ENCODE measurements at places on chromosomes 2 and 18.
A peak's percentile ranks its signal among the peaks of the same experiment; 100 is the strongest.

- H3K27me3 ChIP-seq = no peaks in the 10 kb centered on the region
- no peak overlapping the region for H3K27ac ChIP-seq
- no peak for DNase-seq
- no peaks in the 10 kb centered on the region for H3K36me3 ChIP-seq
- H3K4me1 ChIP-seq = no peaks in the 10 kb centered on the region
These were observed 31.1 kb downstream of the ACTR3 start for GRCh38 chr2:113920996-113921395.

- no peaks in the 10 kb centered on the region for H3K36me3 ChIP-seq
- no peak overlapping the region for H3K4me3 ChIP-seq
- no peaks in the 10 kb centered on the region for H3K27me3 ChIP-seq
These were observed 144.9 kb upstream of the ERBB4 start for GRCh38 chr2:212683346-212684097.

- H3K27ac ChIP-seq = no peak overlapping the region
- no peaks in the 10 kb centered on the region for H3K36me3 ChIP-seq
- H3K4me1 ChIP-seq = no peaks in the 10 kb centered on the region
- no peak overlapping the region for H3K4me3 ChIP-seq
These were observed 57.8 kb upstream of the LMAN1 start for GRCh38 chr18:59416818-59417217.

- no peak overlapping the region for H3K4me3 ChIP-seq
- no peaks in the 10 kb centered on the region for H3K4me1 ChIP-seq
- H3K27me3 ChIP-seq = no peaks in the 10 kb centered on the region
- no peak for DNase-seq
These were observed 41.1 kb downstream of the ACVR1C start for GRCh38 chr2:157587576-157587975.

DNA sequence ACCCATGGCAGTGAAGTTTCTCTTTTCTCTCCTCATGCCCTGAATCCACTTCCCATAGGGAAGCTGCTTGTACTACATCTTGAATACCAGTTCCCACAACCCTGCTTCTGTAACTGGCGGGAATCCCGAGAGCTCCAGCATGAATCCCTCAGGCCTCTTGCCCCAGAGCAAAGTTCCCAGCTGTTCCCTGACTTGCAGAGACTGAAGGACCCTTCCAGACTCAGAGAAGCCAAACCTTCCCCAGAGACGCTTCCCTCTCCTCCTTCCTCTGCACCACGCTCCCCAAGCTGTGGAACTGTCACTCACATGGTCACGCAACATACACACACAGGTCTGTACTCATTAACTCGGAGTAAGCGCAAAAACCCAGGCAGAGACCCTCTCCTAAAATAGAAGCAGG, 26.4 kb downstream of the TRAPPC12 start:
- no peaks in the 10 kb centered on the region for H3K27me3 ChIP-seq
- DNase-seq = no peak
- H3K36me3 ChIP-seq = peaks cover 2% of the 10 kb centered on the region
- no peak overlapping the region for H3K27ac ChIP-seq
- no peaks in the 10 kb centered on the region for H3K4me1 ChIP-seq

DNA sequence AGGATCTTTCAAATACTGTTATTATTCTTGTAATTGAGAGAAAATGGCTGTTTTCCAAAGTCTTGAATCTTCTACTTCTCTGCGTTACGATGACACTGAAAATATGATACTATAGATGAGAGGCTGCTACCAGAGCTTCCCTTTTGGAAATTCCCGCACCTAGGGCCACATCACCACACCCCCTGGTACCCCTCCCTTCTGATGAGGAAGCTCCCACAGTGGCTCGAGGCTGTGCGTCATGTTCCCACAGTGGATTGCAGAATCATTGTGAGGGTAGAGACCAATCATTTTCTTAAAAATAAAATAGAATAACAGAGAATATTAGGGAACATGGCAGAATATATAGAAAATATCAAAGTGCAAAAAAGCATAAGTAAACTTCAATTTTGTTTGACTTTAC, 268.9 kb upstream of the SMIM21 start:
- DNase-seq = no peak
- H3K36me3 ChIP-seq = no peaks in the 10 kb centered on the region
- no peaks in the 10 kb centered on the region for H3K27me3 ChIP-seq
- no peaks in the 10 kb centered on the region for H3K4me1 ChIP-seq
- no peak overlapping the region for H3K4me3 ChIP-seq

- H3K27ac ChIP-seq = no peak overlapping the region
- no peaks in the 10 kb centered on the region for H3K36me3 ChIP-seq
- no peaks in the 10 kb centered on the region for H3K27me3 ChIP-seq
- DNase-seq = no peak
These were observed 5.1 kb downstream of the PLEKHA3 start for GRCh38 chr2:178485356-178485755.

- H3K36me3 ChIP-seq = no peaks in the 10 kb centered on the region
- no peak overlapping the region for H3K27ac ChIP-seq
- H3K27me3 ChIP-seq = no peaks in the 10 kb centered on the region
- no peaks in the 10 kb centered on the region for H3K4me1 ChIP-seq
These were observed 24.3 kb upstream of the DYNC2LI1 start for GRCh38 chr2:43749583-43749982.

DNA sequence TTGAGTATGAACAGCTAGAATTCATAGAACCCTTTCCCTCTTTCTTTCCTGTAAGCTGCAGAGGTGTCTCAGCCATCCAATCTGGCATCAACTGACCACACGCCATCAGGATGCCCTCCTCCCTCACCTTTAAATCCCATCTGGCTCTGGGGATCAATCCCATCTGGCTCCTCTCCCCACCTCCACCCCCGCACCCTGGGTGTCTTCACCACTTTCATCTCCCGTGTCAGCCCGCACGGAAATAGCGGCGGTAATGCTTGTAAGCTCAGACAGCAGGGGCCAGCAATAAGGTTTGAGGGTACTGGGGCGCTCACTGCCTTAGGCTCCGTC, 508 bp upstream of the TUBA4B start:
- H3K36me3 ChIP-seq = peaks cover 9% of the 10 kb centered on the region
- H3K27ac ChIP-seq = no peak overlapping the region
- peaks cover 5% of the 10 kb centered on the region for H3K4me1 ChIP-seq
- no peak for DNase-seq
- peaks cover 43% of the 10 kb centered on the region for H3K27me3 ChIP-seq
- H3K4me3 ChIP-seq = peak overlapping the region; percentile 62

GRCh38 chr2:152292991-152293390, 42.0 kb upstream of the FMNL2 start:
- no peak overlapping the region for H3K4me3 ChIP-seq
- H3K4me1 ChIP-seq = no peaks in the 10 kb centered on the region
- no peak for DNase-seq
- H3K27me3 ChIP-seq = no peaks in the 10 kb centered on the region

DNA sequence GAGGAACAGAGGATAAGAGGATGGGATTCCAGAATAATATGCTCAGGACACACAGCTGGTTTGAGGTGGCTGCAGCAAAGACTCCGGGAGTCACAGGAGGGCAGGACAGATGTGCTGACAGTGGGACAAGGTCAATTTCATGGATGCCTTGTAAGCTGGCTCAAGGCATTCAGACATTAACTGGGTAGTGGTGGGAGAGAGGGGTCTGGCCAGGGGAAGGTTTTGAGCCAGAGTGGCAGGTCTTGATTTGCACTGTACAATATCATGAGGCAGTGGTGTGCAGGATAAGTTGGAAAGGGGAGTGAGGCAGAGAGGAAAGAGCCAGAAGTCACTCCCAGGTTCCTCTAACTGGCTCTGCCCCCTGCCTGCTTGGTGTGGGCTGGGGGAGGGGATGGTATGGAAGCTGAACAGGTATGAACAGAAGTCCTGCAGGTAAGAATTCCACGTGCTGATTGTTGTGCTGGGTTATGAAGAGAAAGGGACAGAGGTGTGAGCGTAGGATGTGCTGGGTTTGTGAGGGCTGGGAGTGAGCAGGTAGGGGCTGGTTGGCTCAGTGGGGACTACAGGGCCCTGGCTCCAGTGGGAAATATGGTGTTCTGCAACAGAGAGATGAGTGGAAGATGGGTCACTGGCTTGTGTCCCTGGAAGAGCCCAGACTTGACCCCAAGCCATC, 141.7 kb upstream of the COPS8 start:
- H3K27ac ChIP-seq = no peak overlapping the region
- no peaks in the 10 kb centered on the region for H3K27me3 ChIP-seq
- H3K36me3 ChIP-seq = no peaks in the 10 kb centered on the region
- DNase-seq = no peak
- H3K4me3 ChIP-seq = no peak overlapping the region
- peaks cover under 1% of the 10 kb centered on the region for H3K4me1 ChIP-seq

- DNase-seq = no peak
- no peaks in the 10 kb centered on the region for H3K4me1 ChIP-seq
- H3K27ac ChIP-seq = no peak overlapping the region
- H3K27me3 ChIP-seq = no peaks in the 10 kb centered on the region
- H3K4me3 ChIP-seq = no peak overlapping the region
- no peaks in the 10 kb centered on the region for H3K36me3 ChIP-seq
These were observed 36.0 kb downstream of the PAIP2B start for GRCh38 chr2:71190656-71191569.

DNA sequence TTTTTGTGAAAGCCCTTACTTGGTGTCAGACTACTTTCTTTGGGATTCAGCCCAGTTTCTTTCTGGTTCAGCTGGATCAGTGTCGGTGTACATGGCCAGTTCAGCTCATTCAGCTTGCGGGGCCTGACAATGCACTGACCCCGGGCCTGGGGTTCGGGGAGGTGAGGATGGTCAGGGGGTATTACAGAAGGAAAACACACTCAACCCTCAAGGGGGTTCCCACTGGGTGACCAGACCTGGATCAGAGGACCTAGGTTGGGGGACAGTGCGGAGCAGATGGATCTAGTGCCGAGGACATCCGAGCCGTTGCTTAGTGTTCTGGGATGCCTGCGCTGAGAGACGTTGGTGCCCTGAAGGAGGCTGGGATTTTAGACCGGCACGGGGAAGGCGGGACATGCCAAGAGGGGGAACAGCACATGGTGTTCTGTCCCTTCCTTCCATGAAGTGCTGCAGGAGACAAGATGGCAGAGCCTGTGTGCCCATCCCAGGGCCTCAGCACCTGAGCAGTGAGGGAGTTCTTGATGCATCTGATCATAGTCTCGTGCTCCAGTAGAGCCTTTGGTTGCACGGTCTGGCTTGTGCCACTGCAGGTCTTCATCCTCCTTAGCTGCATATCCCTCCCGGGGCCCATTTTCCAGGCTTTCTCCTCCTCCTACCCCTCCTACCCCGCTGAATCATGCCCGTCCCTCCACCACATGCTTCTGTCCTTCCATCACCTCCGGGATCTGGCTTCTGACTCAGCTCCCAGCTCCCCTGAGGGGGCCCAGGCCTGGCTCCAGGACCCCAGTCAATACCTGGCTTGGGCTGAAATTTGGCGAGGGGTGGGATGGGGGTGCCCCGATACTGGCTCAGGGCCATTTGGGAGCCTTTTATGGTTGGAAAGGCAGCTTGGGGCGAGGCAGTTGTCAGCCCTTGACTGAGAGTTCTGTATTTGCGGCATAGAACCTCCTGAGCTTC, 18.0 kb downstream of the SPEG start:
- H3K27ac ChIP-seq = no peak overlapping the region
- no peak for DNase-seq
- H3K27me3 ChIP-seq = peaks cover 1% of the 10 kb centered on the region
- H3K4me1 ChIP-seq = peaks cover 20% of the 10 kb centered on the region
- no peak overlapping the region for H3K4me3 ChIP-seq

DNA sequence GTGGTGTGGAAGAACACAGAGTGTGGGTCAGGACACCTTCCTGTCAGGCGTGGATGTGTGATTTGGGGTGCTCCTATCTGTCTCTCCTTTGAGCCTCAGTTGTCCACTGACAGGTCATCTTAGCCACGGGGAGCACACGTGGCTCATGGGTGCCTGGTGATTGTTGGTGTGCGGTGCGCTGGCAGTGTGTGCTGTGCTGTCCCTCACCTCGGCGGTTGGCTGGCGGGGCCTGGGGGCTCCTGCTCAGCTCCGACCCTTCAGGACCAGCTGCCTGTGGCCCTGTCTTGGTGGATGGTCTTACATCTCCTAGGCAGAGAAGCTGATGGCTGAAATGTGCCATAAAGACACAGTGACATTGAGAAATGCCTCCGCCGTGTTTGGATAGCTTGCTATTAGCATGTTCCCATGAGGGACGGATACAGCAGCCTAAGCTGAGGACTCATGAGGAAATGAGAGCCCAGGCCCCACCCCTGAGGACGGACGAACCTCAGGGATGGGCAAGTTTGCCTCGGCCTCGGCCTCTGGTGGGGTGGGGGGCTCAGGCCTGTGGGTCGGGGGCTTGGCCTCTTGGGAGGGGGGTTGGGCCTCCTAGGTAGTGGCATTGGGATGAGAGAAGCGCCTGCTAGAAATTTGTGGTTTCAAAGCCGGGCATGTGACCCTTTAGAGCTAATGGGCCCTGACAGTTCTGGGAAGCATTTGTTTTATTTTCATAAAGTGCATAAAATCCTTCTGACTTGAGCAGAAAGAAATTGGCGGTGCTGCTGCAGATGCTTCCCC, 20.3 kb upstream of the ASB1 start:
- no peak overlapping the region for H3K27ac ChIP-seq
- no peak for DNase-seq
- H3K4me3 ChIP-seq = no peak overlapping the region

DNA sequence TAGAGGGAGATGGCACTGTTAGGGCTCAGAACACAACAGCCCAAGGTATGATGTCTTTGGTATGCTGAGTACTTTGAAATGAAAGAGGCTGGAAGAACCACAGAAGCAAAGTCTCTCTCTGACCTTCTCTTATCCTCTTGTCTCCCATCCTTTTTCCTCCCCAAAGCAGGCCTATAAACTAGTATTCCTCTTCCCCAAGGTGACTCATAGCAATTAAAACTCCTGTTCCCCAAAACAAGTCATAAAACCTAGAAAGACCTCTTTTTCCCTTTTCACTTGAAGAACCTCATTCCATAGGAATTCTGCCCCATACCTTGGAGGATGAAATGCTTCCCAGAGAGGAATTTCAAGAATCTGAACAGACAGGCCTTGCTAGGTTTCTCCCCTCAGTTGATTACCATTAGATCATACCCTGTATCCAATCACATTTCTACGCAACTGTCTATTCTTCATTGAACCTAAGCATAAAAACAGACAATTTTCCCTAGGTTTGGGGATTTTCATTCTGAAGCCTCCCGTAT, 25.7 kb downstream of the MDH1 start:
- peaks cover 9% of the 10 kb centered on the region for H3K4me1 ChIP-seq
- peaks cover 13% of the 10 kb centered on the region for H3K36me3 ChIP-seq
- H3K27me3 ChIP-seq = no peaks in the 10 kb centered on the region
- H3K4me3 ChIP-seq = peak overlapping the region; percentile 29

GRCh38 chr2:217652761-217653639, 349.8 kb downstream of the TNS1 start:
- H3K36me3 ChIP-seq = no peaks in the 10 kb centered on the region
- no peaks in the 10 kb centered on the region for H3K27me3 ChIP-seq
- no peak overlapping the region for H3K27ac ChIP-seq
- no peaks in the 10 kb centered on the region for H3K4me1 ChIP-seq

- H3K4me1 ChIP-seq = no peaks in the 10 kb centered on the region
- no peaks in the 10 kb centered on the region for H3K27me3 ChIP-seq
- no peak overlapping the region for H3K27ac ChIP-seq
- DNase-seq = no peak
- no peaks in the 10 kb centered on the region for H3K36me3 ChIP-seq
These were observed 182.4 kb upstream of the MC4R start for GRCh38 chr18:60554967-60555366.
